Stimulated activated CD8-positive, alpha-beta memory T cell treated with anti-CD3 and anti-CD28 coated beads, Interleukin-7, amount 100 ng/mL, for 1 hour (primary cell): ENCODE measurements at places on chromosomes 12 and 14.

GRCh38 chr14:101242442-101243385 lies 318.6 kb upstream of the DIO3 start:
- no peak for DNase-seq

DNA sequence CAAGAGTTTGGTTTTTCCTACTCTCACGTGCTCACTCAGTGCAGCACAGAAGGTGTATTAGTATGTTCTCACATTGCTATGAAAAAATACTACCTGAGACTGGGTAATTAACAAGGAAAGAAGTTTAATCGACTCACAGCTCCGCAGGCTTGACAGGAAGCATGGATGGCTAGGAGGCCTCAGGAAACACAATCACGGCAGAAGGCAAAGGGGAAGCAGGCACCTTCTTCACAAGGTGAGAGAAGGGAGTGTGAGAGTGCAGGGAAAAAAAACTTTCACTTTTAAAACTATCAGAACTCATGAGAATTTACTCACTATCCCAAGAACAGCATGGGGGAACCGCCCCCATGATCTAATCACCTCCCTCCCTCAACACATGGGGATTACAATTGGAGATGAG lies 185.8 kb upstream of the TMPO start:
- no peak for DNase-seq

- DNase-seq: no peak
These were observed 4.8 kb downstream of the ABHD4 start for GRCh38 chr14:22602862-22603261.

DNA sequence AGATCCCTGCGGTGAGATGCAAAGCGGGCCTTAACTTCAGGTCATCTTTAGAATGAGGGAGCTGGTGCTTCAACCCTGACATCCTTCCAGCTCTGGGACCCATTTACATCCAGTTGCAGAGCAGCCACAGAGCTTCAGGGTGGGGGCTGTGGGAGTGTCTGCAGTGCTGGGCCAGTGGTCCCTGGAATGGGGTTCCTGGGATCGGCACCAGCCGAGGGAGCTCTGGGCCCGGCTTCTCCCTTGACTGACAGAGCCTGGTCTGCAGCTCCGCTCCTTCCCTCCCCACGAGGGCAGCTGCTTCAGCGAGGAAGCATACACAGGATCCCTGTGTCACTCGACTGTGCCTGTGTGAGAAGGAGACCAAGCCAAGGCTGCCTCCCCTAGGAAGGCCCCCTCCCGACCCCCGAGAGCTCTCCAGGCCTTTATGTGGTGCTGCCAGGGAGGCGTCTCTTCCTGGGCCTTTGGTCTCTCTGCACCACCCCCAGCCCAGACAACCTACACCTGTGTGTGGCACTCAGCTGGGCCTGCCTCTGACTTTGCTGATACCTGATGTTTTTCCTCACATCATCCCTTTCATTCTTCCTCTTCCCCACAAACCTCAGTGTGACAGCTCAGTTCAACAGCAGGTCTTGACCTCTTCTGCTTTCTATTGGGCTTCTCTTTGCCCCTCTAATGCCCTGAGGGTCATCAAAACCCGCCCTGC lies 48.1 kb upstream of the RIN3 start:
- no peak for DNase-seq

DNA sequence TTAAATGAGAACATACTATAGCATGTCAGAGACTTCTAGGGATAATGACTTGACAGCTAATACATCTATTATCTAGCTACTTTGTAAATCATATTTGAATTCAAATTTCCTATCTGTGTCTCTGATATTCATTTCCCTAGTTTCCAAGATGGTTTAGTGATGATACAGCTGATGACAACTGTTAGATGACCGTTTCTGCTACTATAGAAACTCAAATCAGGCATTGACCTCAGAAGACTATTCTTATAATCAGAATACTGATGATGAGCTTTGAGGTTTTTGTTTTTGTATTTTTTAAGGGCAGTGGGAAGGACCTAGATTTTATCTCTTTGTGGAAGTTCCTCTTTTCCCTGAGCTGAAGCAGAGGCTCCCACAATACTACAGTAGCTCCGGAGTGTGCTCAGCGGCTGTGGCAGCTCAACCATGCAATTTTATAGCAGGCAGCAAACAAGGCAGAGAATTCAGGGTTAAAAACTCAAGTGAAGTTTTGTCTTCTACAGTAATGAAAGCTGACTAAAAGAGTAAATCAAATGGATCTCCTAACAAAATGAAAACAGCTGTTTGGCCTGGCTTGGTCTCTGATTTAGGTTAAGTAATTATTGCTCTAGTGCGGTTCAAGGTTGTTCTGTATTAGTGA lies 145.1 kb downstream of the SLC25A21 start:
- DNase-seq: no peak

GRCh38 chr12:54416687-54417603 lies 2.1 kb downstream of the ITGA5 start:
- no peak for DNase-seq

DNA sequence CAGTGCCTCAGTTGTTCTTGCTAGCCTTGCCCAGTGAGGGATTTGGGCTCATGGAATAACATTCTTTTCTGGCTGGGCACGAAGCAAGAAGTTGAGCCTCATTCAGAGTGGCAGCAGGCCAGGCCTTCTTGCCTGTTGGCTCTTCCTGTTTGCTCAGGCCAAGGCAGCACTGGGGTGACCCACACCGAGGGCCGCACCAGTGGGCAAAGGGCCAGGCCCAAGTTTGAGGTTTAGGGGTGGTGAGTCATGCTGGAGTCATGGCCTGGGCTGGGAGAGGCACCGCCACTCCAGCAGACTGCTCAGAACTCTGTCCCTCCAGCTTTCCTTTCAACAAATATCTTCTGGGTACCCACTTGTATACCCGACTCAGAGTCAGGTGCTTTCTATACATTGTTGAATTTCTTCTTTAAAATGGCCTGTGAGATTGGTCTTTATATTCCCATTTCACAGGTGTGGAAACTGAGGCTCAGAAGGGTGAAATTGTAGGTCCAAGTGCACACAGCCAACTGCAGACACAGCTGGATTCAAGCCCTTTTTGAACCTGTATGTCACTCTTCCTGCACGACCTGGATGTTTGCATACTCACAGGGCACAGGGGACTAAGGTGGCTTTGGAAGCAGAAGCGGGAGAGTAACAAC lies 279.4 kb downstream of the FOXN3 start:
- DNase-seq: no peak

DNA sequence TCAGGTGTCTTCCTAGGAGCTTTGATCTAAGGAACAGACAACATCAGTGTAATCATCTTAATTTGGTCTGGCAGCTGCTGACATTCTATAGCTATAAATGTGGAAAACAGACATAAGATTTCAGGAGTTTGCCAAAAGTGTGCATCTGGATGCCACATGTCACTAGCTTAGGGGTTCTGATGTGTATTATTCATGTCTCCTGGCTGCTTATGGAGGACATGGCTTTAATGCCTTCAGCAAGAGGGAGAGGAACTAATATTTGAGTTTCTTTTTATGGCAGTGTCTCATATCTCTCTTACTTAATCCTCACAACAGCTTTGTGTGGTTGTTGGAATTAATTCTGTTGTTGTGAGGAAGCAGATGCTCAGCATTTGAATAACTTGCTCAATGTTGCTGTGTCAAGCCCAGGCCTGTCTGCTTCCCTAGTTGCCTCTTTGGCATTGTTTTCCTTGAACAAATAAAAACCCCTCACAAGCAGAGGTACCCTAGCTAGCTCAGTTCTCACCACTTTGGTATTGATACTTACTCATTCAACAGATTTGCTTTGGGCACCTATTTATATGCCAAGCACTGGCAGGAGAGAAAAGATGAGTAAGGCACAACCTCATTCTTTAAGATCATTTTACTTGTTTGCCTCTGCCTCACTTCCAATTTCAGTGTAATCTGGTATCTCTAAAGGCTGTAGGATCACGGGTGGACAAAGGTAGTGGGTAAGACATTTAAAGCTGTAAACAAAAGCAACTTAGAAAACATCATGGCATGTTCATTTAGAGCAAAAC lies 39.8 kb upstream of the EID3 start:
- no peak for DNase-seq

- no peak for DNase-seq
These were observed 497.5 kb downstream of the RERGL start for GRCh38 chr12:17592472-17592871.

GRCh38 chr12:121314431-121314830 lies 17.9 kb upstream of the CAMKK2 start:
- DNase-seq: no peak

DNA sequence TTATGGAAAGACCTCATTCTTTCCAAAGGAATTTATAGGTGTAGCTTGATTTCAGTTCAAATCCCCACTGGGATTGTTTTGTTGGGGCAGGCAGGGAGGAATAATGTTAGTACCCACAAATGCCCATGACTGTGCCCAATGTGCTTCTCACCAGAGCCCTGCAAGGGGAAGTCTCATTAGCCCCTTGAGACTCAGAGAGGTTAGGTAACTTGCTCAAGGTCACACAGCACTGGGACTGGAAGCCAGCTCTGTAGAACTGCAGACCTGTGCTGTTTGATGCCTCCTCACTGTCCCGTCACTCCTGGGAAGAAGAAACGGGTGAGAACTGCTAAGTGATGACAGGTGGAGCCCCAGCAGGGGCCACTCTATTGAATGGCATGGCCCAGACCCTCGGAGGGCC lies 8.9 kb downstream of the ANKRD9 start:
- DNase-seq: no peak

- no peak for DNase-seq
These were observed 4.1 kb downstream of the TSHR start for GRCh38 chr14:80959496-80959895.

GRCh38 chr12:25615119-25615518 lies 62.0 kb upstream of the LMNTD1 start:
- no peak for DNase-seq

- DNase-seq: no peak
These were observed 129.2 kb upstream of the USP15 start for GRCh38 chr12:62130834-62131552.

DNA sequence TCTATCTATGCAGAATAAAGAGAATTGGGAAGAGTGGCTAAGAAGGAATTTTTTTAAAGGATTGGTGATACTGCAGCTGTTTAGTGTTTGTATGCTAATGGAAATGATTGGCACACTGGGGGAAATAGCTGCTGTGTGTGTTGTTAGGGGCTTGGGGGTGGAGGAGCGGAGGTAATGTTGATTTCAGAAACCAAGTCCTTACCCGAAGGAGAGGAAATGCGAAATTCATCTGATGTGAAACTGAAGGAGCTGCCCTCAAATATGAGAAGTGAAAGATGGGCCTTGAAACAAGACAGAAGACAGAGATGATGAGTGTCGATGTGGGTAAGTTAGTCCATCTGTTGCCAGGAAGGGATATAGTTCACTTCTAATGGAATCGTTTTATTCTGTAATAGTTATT lies 21.2 kb upstream of the RNASE12 start:
- no peak for DNase-seq

DNA sequence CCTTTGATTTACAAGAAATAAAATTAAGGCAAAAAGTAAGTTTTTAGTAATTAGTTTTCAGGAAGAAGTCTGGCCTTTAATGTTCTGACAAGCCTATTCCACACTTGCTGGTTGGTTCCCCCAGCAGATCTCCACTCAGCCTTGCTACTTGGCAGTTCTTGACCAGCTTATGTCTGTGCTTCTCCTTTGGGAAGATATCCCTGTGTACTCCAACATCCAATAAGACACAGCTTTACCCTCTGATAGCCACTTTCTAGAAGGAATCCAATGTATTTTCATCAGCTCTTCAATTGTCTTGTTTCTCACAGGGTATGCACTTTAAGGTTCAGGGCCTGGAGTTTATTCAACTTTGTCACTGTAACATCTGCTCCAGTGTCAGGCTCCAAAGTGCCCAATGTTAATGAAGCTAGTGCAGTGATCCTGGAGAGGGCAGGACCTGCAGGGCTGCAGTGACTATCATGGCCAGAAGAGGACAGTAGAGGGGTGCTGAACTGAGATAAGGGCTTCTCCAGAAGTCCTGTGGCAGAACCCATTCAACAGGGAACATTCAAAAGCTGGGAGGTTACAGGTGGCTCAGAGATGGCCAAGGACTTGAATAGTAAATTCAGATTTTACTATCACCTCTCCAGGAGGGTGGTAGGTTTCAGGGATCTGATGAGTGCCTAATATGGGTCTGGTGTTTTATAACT lies 22.9 kb downstream of the JKAMP start:
- no peak for DNase-seq

- no peak for DNase-seq
These were observed 54.7 kb downstream of the PLEKHG3 start for GRCh38 chr14:64758691-64759554.

DNA sequence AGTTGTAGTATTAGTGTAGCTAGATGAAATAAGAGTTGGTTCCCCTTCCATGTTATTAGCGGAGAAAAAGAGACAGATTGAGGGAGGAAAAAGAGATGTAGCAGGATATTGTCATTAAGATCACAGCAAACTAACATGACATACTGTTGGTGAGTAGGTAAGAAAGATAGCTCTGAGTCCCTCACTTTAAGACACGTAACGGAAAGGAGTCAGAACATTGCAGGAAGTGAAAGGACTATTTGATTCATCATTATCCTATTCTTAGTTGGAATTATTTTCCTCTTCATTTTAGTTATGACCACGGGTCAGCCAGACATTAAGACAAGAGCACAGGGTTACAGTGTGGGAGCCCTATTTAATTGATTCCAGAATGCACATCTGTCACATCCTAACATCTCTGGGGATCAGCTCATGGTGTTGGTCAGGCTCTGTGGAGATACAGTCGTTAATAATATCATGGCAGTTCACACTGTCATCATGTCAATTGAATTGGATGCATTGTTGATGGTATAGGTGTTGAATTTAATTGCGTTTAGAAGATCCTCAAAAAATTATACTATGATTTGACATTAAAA lies 55.0 kb downstream of the TMX1 start:
- DNase-seq: no peak

DNA sequence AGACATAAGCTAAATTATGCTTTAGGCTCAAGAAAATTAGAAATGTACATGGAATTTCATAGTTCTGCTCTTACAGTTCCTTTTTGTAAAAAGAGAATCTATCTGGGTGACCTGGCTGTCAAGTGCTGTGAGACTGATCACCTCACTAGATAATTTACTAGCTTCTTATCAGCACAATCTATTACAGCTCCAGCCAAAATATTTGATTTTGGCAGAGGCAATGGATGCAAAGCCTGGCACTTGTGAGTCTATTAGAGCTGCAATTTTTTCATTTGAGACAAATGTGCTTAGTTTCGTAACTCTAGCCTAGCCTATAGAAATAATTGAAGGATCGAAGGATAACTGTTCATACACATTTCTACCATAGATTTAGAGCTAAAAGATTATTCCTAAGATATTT lies 927.5 kb downstream of the SLC6A15 start:
- no peak for DNase-seq

DNA sequence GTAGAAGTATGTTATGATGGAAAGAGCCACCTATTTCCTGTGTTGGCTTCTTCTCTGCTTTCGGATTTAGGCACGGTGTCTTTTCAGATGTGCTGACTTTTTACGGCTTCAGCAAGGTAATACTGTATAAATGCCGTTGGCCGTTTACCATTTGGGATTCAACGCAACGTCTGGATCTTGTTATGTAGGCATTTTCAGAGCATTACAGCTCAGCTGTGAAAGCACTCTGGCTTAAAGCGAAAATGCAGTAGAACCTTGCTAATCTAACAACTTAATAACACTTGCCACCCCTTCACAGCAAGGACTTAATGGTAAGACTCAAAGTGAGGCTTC lies 229.9 kb downstream of the EFCAB11 start:
- no peak for DNase-seq

- no peak for DNase-seq
These were observed 60.9 kb downstream of the MYF5 start for GRCh38 chr12:80777587-80777986.

- DNase-seq: no peak
These were observed 69.9 kb upstream of the FOXN3 start for GRCh38 chr14:89486961-89487360.

GRCh38 chr12:26069796-26070195 lies 55.0 kb downstream of the BHLHE41 start:
- no peak for DNase-seq
